ENCODE measurements at places on chromosomes 2 and 18.

DNA sequence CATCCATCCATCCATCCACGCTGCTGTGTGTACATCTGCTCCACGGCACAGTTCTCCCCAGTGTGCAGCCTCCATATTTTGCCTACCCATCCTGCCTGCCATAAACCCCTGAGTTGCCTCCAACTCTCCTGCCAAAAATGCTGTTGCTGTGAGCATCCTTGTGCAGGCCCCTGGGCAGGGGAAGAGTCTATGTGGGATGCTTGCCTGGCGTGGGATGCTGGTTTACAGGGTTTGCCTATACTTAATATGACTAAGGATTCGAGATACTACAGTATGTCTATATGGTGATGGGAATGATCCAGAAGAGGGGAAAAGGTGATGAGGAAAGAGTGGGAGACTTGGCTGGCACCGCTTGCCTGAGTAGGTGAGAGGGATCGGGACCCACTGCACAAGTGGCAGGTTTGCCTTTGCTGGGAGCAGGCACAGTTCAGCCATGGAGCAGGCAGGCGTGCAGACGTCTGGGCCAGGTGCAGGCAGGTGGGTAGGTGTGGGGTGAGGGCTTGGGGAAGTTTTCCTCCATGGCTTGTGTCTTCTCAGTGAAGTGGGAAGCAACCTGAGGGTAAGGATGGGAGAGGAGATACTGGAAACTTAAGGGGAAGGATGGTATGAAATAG, 30.2 kb upstream of the FAHD2A start:
- peak; percentile 12 for DNase-seq

- no peak for DNase-seq
Measured at GRCh38 chr2:222959358-222959757, 92.6 kb upstream of the KCNE4 start.

- no peak for DNase-seq
Measured at GRCh38 chr18:11512096-11513025, 97.0 kb upstream of the SLC35G4 start.

DNA sequence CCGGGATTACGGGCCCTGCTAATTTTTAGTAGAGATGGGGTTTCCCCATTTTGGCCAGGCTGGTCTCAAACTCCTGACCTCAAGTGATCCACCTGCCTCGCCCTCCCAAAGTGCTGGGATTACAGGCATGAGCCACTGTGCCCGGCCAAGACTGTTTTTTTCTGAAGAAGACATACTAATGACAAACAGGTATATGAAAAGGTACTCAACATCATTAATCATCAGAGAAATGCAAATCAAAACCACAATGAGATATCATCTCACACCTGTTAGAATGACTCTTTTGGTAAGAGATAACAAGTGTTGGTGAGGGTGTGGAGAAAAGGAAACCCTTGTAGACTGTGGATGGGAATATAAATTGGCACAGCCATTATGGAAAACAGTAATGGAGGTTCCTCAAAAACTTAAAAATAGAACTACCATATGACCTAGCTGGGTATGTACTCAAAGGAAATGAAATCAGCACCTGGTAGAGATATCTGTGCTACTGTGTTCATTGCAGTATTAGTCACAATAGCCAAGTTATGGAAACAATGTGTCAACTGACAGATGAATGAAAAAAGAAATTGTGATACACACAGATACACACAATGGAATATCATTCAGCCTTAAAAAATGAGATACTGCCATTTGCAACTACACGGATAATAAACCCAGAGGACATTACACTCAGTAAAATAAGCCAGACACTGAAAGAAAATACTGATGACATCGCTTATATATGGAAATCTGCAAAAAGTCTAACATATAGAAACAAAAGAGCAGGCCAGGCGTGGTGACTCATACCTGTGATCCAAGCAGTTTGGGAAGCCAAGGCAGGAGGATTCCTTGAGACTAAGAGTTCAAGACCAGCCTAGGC, 20.8 kb downstream of the SOS1 start:
- DNase-seq: no peak

- DNase-seq: no peak
Measured at GRCh38 chr2:6196449-6196848, 504.3 kb downstream of the SOX11 start.

DNA sequence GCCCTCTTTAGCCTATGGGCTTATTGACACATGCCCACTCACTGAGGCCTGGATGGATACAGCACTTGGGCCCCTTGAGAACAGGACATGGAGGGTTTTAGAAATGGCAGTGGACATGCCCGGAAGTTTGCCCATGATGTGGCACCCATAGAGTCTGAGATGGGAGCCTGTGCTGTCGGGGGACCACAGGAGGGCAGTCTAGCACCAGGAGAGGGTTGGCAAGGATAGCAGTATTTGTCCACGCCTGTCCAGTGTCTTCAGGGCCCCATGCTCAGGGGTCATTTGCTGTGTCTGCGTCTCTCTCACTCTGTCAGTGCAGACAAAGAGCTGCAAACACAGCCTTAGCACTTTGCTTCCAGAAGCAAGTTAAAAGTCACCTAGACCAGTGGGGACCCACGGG, 48.7 kb downstream of the IL1RL2 start:
- no peak for DNase-seq
